Coronary artery (tissue), 2 donors: ENCODE measurements at places on chromosomes 12 and 14.

DNA sequence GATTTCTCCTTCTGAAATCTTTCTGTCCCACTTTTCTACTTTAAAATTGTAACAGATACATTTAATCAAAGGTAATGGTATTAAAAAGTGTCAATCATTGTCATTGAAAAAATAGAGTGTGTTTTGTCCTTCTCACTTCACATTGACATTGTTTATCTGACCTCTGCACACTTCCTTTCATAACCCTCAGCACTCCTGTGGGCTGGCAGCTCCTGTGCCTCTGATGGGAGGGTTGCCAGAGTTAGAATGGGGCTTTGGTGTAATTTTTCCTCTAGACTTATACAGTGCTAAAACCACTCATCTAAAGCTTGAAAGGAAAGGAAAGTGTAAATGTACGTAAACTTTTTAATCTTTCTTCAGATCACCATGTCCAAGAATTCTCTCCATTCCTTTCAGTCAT, 23.7 kb downstream of the KCNA1 start:
- DNase-seq: no peak

DNA sequence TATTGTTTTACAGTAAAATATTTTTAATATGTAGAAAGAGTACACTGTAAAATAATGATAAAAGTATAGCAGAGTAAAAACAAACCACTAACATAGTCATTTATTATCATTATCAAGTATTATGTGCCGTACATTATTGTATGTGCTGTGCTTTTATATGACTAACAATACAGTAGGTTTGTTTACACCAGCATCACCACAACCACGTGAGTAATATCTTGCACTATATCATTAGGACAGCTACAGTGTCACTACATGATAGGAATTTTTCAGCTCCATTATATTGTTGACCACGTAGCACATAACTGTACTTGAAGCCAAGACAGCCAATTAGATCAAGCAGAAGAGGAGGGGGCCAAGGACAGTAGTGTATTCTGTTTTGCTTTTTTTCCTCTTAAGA, 415.4 kb downstream of the RAD51B start:
- DNase-seq: no peak

GRCh38 chr12:120588948-120589930, 8.0 kb upstream of the POP5 start:
- DNase-seq: no peak

GRCh38 chr14:97634751-97635150, 837.6 kb downstream of the VRK1 start:
- no peak for DNase-seq

DNA sequence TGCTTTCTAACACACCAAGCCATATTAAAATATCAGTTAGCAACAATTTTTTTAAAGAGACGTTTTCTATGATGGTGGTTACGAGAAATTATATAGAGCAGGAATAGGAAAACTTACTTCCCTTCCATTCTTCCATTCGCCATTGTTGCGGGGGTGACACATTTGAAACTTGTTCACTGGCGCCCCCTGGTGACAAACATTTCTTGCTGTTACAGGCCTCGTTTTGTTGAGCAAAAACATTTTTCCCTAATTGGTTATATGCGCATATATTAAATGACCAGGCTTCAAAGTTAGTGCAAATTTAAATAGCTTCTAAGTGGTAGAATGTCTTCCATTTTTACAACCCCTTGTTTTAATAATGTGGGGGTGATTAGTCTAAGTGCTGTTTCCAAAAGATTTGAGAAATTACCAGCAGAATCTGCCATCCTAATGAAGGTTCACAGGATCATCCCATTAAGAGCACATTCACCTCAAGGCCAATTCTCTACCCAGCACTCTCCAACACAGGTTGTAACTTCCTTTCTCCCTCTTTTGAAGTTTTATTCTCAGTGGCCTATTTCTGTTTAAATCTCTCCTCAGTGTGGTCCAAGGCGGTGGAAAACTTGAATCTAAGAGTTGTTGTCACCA, 1124.7 kb downstream of the FLRT2 start:
- no peak for DNase-seq

GRCh38 chr14:99971941-99972747, 93.1 kb upstream of the EVL start:
- no peak for DNase-seq

GRCh38 chr14:89779707-89780106, 174.8 kb downstream of the EFCAB11 start:
- no peak for DNase-seq

DNA sequence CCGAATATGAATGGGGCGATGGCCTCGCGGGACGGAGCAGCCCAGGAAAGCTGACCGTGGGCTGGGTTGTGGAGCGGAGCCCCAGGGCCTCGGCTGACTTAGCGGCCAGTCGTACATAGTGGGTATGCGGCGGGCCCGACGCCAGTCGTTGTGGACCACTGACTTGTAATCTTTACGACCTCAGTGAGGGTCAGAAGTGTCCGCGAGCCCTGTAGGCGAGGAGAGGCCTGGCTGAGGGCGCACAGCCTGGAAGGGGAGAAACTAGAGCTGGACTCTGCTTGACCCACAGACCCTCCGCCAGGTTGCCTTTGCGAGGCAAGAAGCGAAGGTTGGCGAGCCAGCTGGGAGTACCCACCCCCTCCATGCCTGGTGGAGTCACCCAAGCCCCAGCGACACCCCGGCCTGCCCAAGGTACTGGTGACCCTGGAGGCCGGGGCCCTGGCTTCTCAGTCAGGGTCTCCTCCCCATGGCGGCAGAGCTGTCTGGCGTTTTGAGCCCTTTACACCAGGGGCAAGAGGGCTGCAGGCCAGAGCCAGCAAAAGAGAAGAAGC, 15.6 kb upstream of the DYNC1H1 start:
- no peak for DNase-seq

DNA sequence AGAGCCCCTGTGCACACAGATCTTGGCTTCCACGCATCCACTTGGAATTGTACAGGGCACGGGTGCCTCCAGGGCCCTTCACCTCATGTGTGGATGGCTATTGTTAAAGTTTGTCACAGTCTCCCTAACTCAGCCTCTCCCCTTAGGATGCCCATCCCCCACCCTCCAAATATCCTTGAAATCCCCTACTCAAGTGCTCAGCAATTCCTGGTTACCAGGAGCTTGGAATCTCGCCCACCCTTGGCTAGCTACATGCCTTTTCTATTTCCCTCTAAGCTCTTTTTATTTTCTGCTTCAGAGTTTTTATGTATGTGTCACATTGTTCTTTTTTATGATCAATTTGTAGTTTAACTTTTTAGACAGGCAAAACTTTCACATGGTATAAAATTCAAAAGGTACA, 13.0 kb upstream of the NR1H4 start:
- no peak for DNase-seq

DNA sequence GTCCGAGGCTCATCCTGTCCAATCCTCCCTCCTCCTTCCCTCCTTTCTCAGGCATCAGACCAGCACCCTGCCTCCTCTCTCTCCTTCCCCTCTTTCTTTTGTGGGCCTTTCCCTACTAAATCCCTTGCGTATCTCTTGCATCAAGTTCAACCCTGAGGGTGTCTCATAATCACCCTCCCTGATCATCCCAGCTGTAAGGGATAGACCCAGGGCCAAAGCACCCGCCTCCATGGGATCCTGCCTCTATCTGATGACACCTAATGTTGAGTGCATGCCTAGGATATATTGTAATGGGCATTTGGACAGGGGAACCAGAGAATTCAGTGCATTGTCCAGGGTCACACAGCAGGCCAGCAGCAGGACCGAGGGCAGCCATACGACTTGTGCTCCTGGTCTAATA, 84.9 kb downstream of the PHETA1 start:
- DNase-seq: no peak

GRCh38 chr14:91112194-91112593, 1.7 kb upstream of the DGLUCY start:
- no peak for DNase-seq

- no peak for DNase-seq
These were observed 121.3 kb upstream of the CCND2 start for GRCh38 chr12:4152145-4152795.

- DNase-seq: peak; percentile 76
These were observed 236.7 kb downstream of the BCL11B start for GRCh38 chr14:99035268-99035667.

DNA sequence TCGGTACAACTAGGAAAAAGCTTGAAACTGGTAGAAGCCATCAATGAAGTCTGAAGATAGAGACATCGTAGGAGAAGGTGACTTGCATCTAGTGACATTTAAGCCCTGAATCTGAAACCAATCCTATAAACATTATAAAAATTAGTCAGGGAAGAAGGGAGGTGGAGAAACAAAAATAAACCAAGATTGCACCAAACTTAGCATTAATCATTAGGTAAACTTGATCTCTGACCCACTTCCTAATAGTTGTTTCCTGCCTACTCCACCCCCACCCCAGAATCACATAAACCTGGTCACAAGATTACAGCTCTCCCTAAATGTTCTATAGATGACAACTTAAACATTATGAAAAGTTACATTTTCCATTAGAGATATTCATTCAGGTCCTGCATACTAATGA, 40.4 kb downstream of the TSPAN19 start:
- DNase-seq: no peak

- no peak for DNase-seq
These were observed 31.4 kb downstream of the FGD6 start for GRCh38 chr12:95185854-95186253.

GRCh38 chr12:91307957-91308670, 125.5 kb upstream of the DCN start:
- no peak for DNase-seq

GRCh38 chr12:72271451-72272090, 599 bp upstream of the TRHDE start:
- DNase-seq: peak; percentile 69

DNA sequence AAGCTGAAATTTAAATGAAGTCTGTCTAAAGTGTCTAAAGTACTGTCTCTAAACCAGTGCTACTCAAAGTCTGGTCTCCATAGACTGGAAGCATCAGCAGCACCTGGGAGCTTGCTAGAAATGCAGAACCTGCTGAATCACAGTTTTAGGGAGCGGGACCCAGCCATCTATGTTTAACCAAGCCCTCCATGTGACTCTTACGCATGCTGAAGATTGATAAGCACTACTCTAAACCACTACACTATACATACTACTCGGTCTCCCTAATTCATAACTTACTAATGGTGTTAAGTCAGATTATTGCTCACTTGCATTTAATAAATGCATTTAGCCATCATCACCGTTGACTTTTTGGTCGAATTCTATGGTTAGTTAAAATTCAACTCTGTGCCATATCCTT, 88.8 kb downstream of the SLC25A21 start:
- no peak for DNase-seq

DNA sequence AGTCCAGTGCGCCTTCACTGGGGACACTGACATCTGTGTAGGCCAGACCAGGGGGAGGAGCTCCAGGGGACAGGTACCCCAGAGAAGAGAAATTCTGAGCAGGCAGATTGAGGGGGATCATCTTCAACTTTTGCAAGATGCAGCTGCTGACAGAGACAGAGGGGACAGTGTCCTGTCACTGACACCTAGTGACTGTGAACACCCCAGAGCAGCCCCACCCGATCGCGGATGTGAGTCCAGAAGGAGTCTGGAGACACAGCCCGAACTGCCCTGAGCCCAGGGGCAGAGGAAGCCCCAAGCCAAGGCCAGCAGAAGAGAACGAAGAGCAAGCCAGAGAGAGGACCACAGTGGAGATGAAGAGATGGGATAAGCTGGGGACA, 21.7 kb upstream of the LRTM2 start:
- DNase-seq: peak; percentile 75

DNA sequence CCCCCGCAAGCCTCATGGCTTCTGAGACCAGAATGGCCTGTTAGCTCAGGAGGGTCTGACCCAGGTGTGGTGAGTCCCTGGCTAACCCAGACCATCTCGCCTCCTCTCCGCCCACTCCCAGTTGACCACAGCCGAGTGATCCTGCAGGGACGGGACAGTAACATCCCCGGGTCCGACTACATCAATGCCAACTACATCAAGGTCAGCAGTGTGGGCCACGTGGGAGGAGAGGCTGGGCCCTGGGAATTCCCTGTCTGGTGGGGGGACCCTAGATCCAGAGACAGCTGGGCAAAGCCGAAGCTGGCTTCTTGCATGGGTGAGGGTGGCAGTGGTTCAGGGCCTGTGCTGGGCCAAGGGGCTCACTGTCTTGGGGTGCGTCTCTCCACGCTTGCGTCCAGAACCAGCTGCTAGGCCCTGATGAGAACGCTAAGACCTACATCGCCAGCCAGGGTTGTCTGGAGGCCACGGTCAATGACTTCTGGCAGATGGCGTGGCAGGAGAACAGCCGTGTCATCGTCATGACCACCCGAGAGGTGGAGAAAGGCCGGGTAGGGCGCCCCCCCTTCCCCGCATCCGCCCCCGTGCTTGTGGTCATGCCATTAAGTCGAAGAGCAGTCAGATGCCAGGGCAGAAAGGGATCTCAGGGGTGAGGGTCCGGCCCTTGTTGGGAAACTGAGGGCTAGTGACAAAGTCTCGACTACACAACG, 5.0 kb downstream of the PTPN6 start:
- DNase-seq: no peak

- DNase-seq: no peak
These were observed 3.1 kb downstream of the CEBPE start for GRCh38 chr14:23115918-23116317.

DNA sequence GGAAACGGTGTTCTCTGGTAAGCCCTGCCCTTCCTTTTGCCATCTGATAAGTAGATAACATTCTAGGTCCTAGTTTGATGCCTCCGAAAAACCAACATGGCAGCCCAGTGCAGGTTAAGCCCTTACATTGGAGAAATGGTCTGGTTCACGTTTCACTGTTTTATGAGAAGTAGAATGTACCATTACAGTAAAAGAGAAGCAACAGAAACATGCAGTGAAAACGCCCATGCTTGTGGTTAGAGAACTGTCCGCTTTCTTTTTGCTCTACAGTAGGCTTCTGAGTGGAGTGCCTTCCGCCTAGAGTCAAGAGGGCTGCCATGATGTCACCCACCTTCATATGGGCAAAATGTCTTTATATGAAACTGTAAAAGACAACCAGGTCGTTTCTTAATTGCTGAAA, 190.4 kb upstream of the BCL2L14 start:
- DNase-seq: no peak

DNA sequence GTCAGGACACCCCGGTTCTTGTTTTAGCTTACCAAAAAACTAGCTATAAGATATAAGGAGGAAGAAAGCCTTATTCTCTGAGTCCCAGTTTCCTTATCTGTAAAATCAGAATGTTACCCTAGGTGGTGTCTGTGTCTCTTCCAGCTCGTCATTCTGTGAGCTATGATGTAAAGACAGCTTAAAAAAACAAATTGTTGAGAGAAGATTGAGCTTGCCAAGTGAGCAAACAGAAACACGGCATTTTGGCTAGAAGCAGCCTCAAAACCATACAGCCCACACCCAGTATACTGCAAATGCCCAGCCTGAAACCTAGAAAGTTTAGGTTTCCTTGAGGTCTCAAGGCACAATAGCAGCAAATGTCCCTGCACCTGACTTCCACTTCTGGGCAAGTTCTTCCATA, 151.4 kb downstream of the SSPN start:
- no peak for DNase-seq
